NCI-H1436 (cell line): ENCODE measurements at places on chromosomes 1 and 21.

DNA sequence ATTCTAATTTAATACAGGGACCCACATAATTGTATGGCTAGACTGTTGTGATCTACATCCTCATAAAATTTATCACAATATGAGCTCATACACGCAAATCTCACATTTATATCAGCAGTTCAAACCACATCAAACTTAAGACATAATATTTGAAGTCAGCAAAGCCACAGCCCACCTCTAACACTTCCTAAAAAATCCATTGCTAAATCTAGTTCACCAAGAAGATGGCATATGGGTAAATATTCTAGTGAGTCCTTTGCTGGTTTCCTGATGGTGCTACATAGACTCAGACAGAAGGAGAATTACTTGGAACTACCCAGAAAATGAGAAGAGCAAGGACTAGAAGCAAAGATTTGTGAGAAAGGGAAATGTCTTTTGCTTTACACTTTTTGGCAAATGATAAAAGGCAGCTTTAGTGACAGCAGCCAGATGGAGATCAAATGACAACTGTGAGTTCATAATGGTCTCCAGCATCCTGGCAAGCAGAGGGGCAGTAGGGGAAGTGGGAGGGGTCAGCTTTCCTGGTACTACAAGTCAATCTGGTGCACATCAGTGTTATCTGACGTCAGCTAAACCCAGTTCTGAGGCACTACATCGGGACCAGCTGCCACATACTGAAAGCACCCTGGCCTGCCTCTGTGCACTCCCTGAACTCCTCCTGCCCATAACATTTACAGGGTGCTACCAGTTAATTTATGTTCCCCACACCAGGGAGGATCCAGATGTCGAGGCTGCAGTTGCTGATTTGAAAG, 10.6 kb upstream of the GADD45A start:
- peak; percentile 59 for DNase-seq

- no peak for DNase-seq
Measured at GRCh38 chr1:197778366-197778945, 3.2 kb upstream of the DENND1B start.

DNA sequence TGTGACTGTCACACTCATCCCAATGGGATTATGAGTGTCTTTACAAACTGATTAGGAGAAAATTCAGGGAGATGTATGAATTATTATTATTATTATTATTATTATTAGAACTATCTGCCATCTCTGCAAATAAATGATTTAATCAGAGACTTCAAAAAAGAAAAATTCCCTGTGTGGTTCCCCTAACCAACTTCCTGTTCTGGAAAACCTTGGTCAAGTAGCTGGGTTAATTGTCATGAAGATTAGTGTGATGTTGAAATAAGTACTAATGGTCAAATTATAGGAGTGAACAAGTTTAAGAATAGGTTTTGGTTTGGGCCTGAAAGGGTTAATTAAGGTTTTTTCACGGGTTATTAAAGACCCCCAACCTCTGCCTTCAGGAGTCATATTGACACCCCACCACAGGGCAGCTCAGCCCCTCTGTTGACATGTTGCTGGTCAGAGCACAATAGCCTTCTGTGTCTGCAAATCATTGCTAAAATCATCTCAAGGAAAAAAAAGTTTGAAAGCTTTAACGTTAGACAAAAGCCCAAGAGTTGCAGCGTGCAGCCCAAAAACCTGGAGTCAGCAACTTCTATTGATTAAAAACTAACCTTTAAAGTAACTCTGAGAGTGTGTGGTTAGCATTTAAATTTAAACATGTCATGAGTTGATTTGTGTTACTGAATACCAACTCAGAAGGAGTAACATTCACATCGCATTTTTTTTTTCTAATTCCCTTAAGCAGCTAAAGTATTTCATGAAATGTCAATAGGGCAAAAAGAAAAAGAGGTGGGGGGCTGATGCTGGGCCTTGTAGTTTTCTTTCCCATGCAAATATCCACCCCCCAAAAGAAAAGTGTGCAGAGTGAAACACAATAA, 272.5 kb downstream of the TM2D1 start:
- no peak for DNase-seq

DNA sequence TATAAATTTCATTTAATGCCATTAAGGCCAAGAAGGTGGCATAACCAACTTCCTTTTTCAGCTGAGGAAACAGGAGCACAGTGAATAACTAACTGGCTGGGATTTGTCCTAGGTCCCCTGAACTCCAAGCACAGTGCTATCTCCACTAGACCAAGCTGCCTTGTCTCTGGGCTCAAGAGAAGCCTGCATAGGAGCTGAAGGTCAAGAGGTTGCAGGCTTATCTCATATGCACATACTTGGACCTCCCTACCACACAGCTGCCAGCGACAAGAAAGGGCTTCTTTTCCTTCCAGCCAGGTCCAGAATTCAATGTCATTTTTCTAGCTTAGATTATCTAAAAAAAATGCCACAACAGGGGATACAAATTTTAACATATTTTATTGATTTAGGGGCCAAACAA, 27.1 kb downstream of the AK2 start:
- no peak for DNase-seq

DNA sequence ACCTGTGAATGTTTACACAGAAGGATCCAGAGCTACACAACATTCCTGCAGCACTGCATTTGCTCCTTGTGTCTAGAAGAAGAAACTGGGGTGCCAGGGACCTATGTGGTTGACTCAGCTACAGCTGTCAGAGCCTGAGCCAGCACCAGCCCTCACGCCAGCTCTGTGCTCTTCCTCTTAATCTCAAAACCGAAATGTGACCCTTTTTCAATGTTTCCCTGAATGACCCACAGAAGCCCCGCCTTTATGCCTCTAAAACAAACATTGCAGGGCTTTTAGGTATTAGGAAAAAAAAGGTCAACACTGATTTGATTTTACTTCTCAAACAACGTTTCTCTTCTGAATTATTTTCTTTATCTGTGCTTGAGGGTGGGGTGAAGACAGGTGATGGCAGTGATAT, 260.5 kb downstream of the DYRK1A start:
- no peak for DNase-seq

GRCh38 chr1:2210084-2210653, 15.6 kb upstream of the FAAP20 start:
- no peak for DNase-seq

GRCh38 chr1:43464681-43465504, 11.2 kb upstream of the HYI start:
- no peak for DNase-seq

DNA sequence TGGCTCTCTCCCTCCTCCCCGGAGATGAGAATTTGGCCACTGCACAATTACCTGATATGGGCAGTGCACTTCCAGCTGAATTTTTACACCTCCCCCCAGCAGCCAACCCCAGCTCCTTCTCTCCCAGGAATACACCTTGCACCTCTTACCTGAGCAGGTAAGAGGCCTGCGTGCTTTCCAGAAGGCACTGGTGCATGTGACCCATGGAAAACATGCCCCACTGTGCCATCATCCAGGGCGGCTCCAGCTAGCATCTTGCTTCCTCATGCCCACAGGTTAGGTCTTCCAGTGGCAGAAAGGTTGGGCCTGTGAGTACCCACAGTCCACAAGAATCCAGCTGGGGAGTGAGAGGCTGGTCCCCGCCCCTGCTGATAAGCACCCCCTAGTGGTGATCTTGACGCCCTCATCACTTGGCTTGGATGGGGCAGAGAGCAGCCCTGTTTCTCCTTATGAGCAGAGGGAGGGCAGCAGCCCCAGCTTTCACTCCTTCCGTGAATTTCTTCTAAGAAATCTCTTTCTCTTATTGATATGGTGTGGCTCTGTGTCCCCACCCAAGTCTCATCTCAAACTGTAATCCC, 57.8 kb downstream of the EDARADD start:
- DNase-seq = peak; percentile 31

- no peak for DNase-seq
Measured at GRCh38 chr1:179303200-179303785, 9.7 kb downstream of the SOAT1 start.

- DNase-seq = peak; percentile 17
Measured at GRCh38 chr1:206982216-206982615, 12.0 kb upstream of the FCAMR start.

DNA sequence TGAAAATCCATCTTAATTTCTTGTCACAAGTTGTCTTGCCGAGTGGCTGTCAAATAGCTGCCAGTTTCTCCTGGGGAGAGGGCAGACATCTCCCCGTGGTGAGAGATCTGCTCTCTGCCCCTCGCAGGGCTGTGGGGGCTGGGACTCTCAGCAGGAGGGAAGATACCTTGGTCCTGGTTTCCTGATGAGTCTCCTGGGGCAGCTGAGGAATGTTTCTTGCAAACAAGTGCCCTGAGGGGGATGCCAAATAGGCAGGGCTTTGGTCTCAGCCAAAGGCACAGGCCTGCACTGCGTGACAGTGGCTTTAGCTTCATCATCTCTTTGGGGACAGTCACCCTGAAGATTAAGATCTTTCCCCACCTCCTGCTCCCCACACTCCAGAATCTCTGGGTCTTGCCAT, 40.9 kb downstream of the SYT6 start:
- no peak for DNase-seq

DNA sequence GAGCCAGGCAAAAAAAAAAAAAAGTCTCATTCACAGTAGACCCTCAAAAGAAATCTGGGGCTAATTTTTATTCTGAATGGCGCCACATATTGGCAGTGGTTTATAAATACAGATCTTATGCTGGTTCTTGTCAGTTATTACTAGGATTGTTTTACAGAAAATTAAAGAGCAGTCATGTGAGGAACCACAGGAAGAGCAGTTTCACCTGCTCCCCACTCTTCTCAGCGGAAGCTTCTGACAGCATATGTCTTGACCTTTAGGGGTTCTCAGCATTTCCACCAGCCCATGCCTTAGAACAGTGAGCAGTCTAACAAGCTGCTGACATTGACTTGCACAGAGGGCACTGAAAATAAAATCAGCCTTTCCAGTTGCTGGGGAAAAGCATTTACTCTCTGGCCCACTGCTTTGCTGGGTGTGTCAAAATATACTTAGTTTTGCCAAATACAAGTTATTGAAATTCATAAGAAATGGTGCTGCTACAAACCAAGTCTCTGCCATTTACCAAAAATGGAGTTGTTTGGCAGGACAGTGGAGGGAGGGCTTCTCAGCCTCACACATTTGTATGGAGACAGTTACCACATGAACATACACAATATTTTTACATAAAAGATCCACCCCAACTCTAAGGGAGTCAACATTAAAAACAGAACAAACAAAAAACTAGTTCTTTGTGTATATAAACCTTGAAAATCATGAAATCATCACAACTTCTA, 144.2 kb downstream of the SYT2 start:
- DNase-seq = no peak

DNA sequence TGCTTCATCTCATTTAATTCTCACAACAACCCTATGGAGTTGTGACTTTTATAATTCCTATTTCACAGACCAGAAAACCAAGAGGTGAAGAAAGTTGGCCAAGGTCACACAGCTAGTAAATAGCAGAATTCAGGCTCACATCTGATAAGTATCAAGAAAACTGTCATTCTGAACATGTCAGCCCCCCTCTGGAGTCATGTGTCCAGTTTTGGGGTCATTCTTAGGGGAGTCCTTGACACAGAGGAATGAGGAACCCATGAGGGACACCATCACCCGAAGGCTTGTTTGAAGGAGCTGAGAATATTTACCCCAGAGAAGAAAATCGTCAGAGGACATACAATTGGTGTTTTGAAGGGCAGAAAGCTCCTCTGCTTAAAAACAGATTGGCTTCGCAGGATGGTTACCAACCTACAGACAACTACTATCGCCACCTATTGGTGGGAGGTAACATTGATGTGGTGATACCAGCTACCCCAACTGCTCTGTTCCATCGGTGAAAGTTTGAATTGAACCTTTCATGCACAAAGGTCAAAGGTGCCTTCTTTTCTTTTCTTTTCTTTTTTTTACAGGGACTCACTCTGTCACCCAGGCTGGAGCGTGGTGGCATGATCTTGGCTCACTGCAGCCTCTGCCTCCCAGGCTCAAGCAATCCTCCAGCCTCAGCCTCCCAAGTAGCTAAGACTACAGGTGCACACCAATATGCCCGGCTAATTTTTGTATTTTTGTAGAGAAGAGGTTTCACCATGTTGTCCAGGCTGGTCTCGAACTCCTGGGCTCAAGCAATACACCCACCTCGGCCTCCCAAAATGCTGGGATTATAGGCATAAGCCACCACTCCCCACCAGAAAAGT, 31.3 kb downstream of the NCMAP start:
- DNase-seq = peak; percentile 77

- no peak for DNase-seq
Measured at GRCh38 chr1:209633335-209633997, 18.8 kb downstream of the LAMB3 start.

DNA sequence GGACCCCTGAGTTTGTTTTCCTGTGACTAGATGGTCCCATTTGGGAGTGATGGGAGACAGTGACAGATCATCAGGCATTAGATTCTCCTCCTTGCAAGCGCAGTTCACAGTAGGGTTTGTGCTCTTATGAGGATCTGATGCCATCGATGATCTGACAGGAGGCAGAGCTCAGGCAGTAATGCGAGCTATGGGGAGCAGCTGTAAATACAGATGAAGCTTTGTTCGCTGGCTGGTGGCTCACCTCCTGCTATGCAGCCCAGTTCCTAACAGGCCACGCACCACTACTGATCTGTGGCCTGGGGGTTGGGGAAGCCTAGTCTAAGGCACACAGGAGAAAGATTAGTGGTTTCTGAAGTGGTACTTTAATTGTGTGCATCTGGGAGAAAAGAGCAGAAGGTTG, 7.1 kb upstream of the PLPP3 start:
- DNase-seq = no peak

- DNase-seq = peak; percentile 35
Measured at GRCh38 chr1:28668956-28669723, 556 bp downstream of the GMEB1 start.

DNA sequence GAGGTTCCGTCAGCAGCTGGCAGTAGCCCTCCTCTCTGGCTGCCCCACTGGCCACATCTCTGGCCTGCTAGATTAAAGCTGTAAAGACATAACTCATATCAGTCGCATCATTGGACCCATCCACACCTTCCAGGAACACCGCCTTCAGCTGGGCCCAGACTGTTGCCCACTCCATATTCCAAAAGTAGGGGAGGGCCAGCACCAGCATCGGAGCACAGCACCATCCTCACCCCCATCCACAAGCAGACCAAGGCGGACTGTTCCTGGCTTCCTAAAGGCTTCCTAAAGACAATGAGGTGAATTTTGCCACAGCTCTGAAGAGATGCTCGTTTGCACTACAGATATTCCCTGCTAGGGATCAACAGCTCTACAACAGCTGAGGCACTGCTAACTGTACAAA, 3.5 kb downstream of the SHISA4 start:
- DNase-seq = no peak

- peak; percentile 70 for DNase-seq
Measured at GRCh38 chr1:215526147-215526845, 40.8 kb upstream of the KCTD3 start.

- peak; percentile 1 for DNase-seq
Measured at GRCh38 chr1:186404454-186405051, 28.9 kb downstream of the ODR4 start.

- DNase-seq = no peak
Measured at GRCh38 chr1:200795156-200795555, 56.5 kb downstream of the CAMSAP2 start.
